ENCODE measurements at places on chromosomes 6 and 20.

GRCh38 chr6:148322704-148323103 lies 19.9 kb upstream of the SASH1 start:
- DNase-seq: no peak

DNA sequence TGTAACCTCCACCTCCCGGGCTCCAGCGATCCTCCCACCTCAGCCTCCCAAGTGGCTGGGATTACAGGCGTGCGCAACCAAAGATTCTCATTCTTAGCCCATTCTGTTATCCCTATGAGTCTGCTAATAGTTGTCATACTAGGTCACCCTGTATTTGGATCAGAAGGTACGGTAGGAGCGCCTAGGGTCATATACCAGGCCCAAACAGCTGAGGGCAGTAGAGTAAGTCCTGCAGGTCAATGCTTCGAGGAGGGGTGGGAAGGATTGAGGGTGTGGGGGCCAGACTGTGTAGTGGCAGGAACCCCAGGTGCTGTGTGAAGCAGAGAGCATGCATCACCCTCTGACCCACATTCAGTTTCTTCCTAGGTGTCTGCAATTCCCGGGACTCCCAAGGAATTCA lies 22.7 kb upstream of the POU5F1 start:
- no peak for DNase-seq

GRCh38 chr20:20668639-20669038 lies 43.8 kb downstream of the RALGAPA2 start:
- no peak for DNase-seq

DNA sequence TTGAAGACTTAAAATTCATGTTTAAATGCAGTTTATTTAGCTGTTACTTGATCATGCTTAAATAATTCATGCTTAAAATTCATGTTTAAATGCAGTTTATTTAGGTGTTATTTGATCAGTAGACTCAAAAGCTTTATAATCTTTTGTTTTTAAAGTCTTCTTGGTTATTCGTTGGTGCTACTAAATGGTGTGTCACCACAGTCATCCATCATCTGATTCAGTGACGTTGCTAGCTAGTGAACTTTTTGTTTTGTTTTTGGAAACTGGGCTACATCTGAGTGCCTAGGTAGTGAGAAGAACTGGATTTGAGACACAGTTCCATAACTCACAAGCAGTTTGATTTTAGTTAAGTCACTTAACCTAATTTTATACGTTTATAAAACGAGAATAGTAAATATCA lies 20.9 kb downstream of the SCAF8 start:
- no peak for DNase-seq

GRCh38 chr6:84854811-84855400 lies 90.5 kb upstream of the TBX18 start:
- no peak for DNase-seq

DNA sequence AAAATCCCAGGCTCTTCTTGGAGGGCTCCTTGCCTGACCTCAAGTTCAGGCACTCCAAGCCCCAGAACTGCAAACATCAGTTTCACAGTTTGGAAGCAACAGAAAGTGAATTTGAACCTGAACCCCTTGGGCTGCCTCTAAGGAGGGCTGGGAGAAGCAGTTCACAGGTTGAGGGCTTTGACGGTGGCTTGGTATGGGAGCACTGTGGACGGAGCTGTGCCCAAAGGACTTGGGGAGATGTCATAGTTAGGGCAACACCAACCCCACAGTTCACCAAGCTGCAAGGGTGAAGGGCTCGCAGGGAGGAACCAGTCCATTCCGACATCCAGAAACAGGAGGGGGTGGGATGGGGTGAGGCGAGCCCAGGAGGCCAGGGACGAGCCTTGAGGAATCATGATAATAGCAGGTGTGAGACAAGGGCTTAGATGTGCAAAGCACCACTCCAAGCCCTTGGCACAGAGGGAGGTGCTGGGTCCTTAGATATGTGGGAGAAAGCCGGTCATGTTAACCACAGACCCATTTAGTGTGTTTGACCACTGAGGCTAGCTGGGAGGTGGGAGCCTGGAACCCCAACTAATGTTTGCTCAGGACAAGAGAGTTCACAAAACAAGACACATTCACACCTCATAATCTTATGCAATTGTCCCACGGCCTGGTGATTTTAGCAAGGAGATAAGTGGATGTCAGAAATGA lies 4.3 kb downstream of the CEBPB start:
- DNase-seq: no peak
